ENCODE measurements at places on chromosomes 11 and 22. TPM values are rescaled to one million over a fixed set of nuclear protein-coding genes. Genes with fewer than 3 reads are reported as not detected.

DNA sequence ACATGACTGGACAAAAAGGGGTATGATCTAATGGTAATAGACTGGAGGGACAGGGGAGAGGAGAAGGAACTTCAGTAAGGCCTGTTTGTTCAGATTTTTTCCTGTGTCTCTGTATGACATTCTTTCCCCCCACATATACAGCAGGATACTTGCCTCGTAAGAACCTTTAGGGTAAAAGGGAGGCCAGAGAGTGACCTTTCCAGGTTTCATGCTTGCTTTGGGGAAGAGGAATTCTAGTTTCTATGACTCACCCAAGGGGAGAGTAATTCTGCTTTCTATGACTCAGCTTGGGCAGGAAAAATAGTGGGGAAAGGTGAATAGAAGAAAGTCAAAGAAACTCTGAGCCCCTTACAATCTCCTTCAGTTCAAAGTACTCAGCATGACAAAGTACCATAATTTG lies 457.0 kb downstream of the DLG2 start:
- no peak for DNase-seq

DNA sequence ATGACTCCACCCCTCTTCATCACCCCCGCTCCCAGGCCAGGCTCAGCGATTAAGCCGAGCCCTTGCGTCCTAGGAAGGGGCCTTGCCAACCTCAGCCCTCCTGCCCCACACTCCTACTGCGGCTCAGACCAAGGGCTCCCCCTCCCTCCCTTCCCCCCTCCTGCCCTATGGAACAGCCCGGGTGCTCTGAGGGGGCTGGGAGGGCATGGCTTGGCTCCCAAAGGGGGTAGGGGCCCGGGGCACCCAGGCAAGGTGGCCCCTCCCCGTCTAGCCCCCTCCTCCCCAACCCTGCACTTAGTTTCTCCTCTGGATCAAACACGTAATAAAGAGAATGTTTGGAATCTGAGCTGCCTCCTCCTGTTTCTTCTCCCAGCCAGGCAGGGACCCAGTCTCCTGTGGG lies 6.3 kb downstream of the RCOR2 start:
- DNase-seq = no peak

KRTAP5-11 gene
- total RNA-seq = not detected

- peak; percentile 76 for DNase-seq
These were observed 11.4 kb upstream of the BRD1 start for GRCh38 chr22:49838771-49839717.

APOL4 gene
- total RNA-seq = not detected

GRCh38 chr11:40867991-40868632 lies 591.3 kb downstream of the LRRC4C start:
- no peak for DNase-seq

CHRDL2 gene
- 0.33 TPM for total RNA-seq

IGSF9B gene
- total RNA-seq = 26.3 TPM

GRCh38 chr11:111797145-111797581 lies 31.0 kb upstream of the PPP2R1B start:
- no peak for DNase-seq

DNA sequence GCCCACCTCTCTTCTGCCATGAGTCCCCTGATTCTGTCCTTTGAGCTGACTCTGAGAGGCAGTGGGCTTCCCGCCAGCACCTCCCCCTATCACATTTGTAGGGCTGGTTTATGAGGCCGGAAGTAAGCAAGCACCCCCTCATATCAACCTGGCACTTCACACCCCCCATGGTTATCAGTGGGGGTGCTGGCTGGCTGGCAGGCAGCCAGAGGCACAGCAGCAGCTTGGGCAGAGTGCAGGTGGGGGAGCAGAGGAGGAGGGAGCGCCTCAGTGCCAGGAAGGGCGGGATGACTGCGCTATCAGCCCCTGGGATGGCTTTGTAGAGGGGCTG lies 22.9 kb upstream of the CHRM4 start:
- no peak for DNase-seq

DNA sequence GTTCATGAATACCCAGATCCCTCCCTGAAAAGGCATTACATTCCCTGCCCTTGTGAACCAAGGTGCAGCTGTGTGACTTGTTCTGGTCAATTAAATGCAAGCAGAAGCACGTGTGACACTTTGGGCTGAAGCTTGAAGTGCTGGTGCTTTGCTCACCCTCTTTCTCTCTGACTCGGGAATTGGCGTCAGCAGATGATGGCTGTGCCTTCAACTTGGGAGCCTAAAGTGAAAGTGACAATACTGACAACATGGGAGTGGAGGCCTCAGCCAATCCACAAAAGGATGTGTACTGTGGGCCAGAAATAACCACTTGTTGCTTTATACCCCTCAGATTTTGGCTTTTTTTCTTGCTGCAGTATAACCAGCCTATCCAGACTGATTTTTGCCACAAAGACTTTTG lies 148.3 kb upstream of the THY1 start:
- DNase-seq = peak; percentile 19

C11orf86 gene
- total RNA-seq = not detected

SLC15A3 gene
- total RNA-seq = 7.0 TPM

DNA sequence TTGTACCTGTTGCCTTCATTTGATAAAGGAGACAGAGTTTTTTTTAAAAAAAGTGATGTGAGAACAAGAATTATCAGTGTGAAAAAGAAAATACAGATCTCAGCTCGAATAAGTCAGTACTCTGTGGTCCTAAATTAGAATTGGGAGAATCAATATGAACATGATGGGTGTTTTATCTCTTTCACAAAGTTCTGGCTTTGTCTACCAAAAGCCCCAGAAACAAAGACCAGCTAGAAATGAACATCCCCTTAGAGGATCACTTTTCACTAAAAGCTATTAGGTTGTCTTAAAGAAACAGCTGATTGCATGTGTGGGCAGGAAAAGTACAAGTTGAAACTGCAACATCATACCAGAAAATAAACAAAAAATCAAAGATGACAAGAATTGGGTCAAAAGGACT lies 8.4 kb upstream of the ST14 start:
- DNase-seq = no peak

TEX54 gene
- total RNA-seq = 1.2 TPM

- DNase-seq = no peak
These were observed 133.0 kb downstream of the BRD1 start for GRCh38 chr22:49694462-49695260.

DNA sequence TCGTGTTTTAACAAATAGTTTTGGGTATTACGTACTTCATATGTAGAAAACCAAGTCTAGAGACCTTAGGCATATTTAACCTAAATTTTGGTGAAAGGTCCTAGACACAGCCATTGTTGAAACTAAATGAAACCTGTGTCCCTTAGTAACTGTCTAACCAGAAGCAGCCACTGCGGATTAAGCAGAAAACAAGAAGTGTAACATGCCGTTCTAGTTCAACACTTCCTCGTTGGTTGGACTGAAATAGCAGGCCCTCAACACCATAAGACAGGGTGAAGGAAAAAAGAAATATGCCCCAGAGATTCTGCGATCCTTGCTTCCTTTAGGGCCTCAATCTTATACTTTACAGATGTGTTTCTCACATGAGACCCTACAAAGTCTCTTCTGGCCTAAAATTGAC lies 2.0 kb downstream of the NAA40 start:
- no peak for DNase-seq

SCARF2 gene
- 10.8 TPM for total RNA-seq

YAP1 gene
- 124 TPM for total RNA-seq

DNA sequence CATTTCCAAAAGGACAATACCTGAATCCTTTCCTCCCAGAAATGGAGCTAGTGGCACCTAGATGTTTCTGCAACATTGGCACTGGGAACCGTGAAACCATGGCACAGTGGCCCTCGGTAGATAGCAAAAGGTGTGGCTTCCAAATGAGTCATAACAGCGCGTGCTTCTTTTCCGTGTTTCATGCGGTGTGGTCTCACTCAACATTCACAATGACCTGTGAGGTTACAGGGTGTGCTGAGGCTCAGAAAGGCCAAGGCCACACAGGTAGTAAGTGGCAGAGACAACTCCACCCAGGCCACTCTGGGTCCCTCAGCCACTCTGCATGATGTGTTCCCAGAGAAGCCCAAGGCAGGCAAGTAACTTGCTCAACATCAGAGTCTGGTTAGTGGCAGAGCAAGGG lies 67.4 kb downstream of the TP53I11 start:
- no peak for DNase-seq

- DNase-seq = no peak
These were observed 906.9 kb upstream of the RAG2 start for GRCh38 chr11:37504921-37505320.

GRCh38 chr11:9219572-9219971 lies 45.6 kb downstream of the DENND5A start:
- no peak for DNase-seq

DNA sequence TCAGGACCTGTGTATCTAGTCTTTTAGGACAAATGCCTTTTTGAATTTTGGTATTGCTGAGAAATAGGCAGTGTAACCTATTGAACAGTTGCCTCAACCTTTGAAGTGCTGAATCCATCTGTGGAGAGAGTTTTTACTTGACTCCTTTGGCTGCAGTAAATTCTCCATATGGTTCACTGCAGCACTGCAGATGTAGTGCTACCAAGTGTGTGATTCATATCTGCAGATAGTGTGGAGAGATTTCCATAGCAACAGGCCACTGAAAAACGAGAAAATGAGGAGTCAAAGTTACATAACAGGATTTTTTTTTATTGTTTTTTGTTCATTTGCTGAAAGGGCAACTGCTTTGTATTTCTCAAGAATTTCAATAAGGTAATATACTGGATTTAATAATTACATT lies 356.1 kb downstream of the RAB38 start:
- DNase-seq = no peak

- no peak for DNase-seq
These were observed 4.1 kb downstream of the SCN2B start for GRCh38 chr11:118172356-118172755.

- DNase-seq = peak; percentile 71
These were observed 4.4 kb downstream of the SLC2A11 start for GRCh38 chr22:23862103-23862502.

DNA sequence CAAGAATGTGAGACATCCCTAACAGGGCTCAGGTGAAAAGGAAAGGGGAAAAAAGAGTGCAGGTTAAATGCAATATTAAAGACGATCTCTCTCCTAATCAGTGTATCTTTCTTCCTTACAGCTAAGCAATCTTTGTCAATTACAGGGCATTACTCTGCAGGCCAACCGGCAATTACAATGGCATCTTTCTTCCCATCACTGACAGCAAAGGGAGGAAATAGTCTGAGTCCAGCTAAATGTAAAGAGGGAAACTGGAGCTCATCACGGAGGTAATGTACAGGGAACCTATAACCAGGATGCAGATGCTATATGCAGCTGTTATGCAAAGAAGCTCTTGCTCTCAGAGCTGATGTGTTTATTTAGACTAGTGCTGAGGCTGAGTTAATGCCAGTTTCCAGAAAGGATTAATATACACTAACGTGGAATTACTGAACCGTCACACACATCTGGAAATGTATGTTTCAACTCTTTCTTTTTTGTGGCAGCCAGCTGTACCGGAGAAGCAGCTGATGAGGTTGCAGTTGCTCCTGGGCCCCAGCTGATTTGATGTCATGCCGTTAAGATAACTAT lies 121.6 kb downstream of the KIRREL3 start:
- no peak for DNase-seq

DNA sequence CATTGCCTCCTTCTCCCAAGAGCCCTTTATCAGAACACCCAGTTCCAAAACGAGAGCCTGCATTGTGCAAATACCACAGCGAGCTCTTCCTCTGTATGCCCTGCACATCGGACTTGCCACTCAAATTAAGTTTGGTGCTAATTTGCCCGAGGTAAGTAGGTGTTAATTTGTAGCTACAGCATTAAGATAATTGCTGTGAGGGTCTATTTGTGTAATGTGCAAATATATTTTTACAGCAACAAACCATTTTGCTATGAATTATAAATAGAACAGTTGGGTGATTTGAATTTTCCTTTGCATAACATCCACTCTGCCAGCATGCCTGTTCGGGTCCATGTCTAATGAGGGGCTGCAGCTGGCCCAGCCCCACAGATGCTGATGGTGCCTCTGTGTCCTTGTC lies 8.1 kb downstream of the ARHGAP8 start:
- DNase-seq = no peak

DNA sequence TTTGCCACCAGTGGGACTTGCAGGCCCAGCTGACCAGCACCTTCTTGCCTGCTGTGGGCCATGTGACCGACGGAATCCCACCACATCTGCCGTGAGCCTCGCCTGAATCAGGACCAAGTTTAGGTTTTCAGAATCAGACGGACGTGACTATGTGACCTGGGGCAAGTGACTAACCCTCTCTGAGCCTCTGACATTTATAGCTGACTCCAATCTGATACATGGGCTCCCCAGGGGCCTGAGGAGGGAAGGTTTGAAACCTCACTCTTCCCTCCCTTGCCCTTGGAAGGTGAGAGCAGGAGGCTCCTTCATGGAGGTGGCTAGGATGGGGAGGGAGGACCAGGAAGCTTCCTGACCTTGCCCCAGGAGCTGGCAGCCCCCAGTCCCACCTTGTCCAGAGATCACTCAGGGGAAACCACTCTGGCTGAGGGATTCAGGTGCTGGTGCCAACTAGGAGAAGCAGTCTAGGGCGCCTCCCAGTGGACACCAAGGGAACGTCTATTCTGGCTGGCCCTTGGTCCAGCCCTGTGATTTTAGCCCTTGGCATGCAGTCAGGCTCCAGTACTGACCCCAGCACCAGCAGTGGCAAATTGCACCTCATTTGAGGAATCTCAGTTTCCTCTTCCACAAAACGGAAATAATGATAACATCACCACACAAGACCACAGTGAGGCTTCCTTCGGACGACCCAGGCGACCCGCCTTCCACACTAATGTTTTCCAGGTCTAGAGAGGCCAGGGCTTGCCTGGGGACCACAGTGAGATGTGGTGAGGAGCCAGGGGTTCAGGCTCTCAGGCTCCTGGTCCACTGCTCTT lies 47.2 kb upstream of the SYT7 start:
- peak; percentile 86 for DNase-seq

DNA sequence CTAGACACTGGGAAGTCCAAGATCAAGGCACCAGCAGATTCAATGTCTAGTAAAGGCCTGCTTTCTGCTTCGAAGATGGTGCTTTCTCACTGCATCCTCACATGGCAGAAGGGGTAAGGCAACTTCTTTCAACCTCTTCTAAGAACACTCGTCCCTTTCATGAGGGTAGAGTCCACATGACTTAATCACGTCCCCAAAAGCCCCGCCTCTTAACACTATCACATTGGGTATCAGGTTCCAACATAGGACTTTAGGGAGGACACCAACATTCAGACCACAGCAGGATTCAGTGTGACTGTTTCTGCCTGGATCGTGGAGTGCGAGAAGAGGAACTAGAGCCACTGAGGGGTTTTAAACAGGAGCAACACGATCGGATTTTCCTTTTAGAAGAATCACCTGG lies 3.7 kb upstream of the TIRAP start:
- no peak for DNase-seq

TMEM121B gene
- 8.1 TPM for total RNA-seq

SSTR3 gene
- 0.72 TPM for total RNA-seq

BTBD18 gene
- not detected for total RNA-seq

DNA sequence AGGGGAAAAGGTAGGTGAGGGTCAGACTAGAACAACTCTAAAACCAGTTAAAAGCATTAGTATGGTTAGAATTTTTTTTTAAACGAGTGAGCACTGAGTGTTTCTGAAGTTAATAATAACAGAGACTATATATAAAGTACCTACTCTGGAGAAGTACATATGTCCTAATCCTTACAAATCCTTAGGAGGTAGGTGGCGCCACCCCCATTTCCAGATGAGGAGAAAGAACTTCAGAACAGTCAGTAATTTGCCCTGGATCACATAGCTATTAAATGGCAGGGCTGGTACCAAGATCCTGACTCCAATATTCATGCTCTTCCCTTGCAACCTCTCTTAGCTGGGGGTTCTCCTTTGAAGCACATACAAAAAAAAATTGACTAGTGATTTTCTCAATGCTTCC lies 80.5 kb downstream of the CLPB start:
- no peak for DNase-seq

All from H9 (cell line).